ENCODE measurements at places on chromosomes 6 and 20.

GRCh38 chr6:135073756-135074393 lies 19.3 kb upstream of the HBS1L start:
- no peak for DNase-seq

DNA sequence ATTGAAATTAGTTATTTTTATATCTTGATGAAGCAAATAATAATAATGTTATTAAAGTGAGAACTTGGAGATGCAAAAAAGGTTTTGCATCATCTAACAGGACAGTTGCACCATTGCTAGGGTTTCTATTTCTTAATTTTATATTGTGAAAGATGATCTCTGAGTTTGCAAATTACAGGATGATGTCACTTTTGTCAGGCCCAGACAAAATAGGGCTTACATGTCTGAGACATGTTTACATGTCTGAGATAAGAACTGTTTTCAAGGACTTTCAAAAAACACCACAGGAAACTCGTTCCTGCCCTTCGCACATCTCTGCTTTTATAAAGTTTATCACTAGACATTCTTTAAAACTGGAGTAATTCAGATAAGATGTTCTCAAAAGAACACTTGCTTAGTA lies 1075.8 kb upstream of the MANEA start:
- DNase-seq, result peak; percentile 7

- no peak for DNase-seq
Measured at GRCh38 chr6:33213166-33213988, 5.1 kb downstream of the RING1 start.

DNA sequence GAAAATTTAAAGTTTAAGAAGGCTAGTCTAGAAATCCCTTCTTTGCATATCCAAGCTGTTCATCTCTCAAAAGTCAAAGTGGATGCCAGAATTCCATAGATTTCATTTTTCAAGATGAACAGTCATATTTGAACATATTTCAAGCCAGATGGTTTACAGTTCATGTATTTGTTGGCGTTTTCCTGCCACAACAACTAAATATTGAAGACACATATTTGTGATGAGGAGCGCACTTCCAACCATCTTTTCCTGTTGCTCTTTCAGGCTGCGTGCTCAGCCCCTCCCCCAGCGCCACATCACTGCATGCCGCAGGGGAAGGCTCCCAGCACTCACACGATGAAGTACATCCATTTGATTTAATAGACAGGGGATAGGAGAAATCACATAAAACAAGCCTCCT lies 5.9 kb upstream of the NOX3 start:
- no peak for DNase-seq
